ENCODE measurements at places on chromosomes 12 and 14. TPM values are rescaled to one million over a fixed set of nuclear protein-coding genes. Genes with fewer than 3 reads are reported as not detected.
A peak's percentile ranks its signal among the peaks of the same experiment; 100 is the strongest.

CELA1 gene
- not detected for total RNA-seq

DNA sequence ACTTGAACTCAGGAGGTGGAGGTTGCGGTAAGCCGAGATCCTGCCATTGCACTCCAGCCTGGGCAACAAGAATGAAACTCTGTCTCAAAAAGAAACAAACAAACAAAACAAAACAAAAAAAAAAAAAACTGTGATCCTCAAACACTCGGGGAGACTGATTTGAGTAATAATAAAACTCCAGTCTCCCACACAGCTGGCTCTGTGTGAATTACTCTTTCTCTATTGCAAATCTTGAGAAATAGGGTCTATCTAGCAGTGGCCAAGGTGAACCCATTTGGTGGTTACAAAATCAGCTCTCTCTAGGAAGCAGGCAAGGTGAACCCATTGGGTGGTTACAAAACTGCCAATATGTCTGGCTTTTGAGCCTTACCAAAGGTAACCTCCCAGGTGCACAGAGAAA is 6.0 kb upstream of the ACOT6 start:
- DNase-seq, result no peak

- DNase-seq, result peak; percentile 73
Observed at GRCh38 chr12:52121824-52122539, 42.5 kb downstream of the SMIM41 start.

DNA sequence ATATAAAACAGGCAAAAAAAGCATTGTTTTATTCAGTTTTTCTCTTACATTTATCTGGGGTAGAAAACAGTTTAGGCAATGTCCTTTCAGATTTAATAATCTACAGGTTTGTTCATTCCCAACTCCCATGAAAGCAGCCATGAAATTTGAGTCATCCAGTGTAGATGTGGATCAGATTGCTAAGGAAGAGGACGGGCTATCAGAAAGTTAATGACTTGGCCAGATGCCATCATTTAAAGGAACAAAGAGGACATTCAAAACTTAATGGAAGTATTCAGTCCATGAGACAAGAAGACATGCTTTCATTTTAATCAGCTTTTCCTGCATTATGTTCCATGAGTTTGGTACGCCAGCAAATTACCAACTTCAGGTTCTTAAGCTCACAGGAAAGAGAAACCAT is 31.1 kb upstream of the POC1B start:
- no peak for DNase-seq

USP15 gene
- 171 TPM for total RNA-seq

DNA sequence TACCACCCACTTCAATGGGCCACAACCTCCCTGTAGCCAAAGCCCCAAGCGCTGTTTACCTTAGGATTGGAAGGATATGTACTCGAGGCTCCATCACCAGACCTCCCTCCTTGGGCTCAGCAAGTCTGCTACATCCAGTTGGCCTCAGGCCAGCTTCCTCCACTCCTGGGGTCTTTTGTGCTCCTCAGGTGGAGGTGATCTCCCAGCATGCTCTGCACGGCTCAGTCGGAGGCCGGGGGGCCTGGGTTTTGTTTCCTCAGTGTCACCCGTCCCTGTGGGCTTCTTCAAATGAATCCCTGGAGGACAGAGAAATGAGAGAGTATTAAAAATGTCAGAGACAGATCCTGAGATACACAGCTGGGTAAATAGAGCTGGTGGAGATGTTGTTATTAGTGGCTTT is 723.1 kb upstream of the TBX3 start:
- no peak for DNase-seq

- no peak for DNase-seq
Observed at GRCh38 chr12:50057896-50058670, 687 bp downstream of the ASIC1 start.

CCDC197 gene
- not detected for total RNA-seq

DEGS2 gene
- 5.8 TPM for total RNA-seq

Measured in B cell (primary cell).